Activated T-cell treated with anti-CD3 and anti-CD28 coated beads, Interleukin-2, amount 50 U/mL, for 72 hours (primary cell): ENCODE measurements at places on chromosomes 2 and 18. TPM values are rescaled to one million over a fixed set of nuclear protein-coding genes. Genes with fewer than 3 reads are reported as not detected.

The UNC50 gene
- 40.6 TPM for total RNA-seq

- no peak overlapping the region for H3K4me3 ChIP-seq
- DNase-seq, result no peak
- H3K27ac ChIP-seq, result no peak overlapping the region
- H3K27me3 ChIP-seq, result no peaks in the 10 kb centered on the region
- H3K4me1 ChIP-seq, result no peaks in the 10 kb centered on the region
Observed at GRCh38 chr18:60099709-60100108, 199.9 kb downstream of the PMAIP1 start.

- H3K27ac ChIP-seq, result no peak overlapping the region
- no peak overlapping the region for H3K4me3 ChIP-seq
- H3K36me3 ChIP-seq, result no peaks in the 10 kb centered on the region
- H3K27me3 ChIP-seq, result no peaks in the 10 kb centered on the region
Observed at GRCh38 chr18:23833714-23834113, 144.5 kb downstream of the LAMA3 start.

- DNase-seq, result no peak
- no peak overlapping the region for H3K4me3 ChIP-seq
- no peaks in the 10 kb centered on the region for H3K36me3 ChIP-seq
- H3K27ac ChIP-seq, result no peak overlapping the region
- H3K4me1 ChIP-seq, result no peaks in the 10 kb centered on the region
Observed at GRCh38 chr2:133490411-133490980, 77.8 kb downstream of the NCKAP5 start.

- H3K27ac ChIP-seq, result no peak overlapping the region
- H3K27me3 ChIP-seq, result no peaks in the 10 kb centered on the region
- no peak overlapping the region for H3K4me3 ChIP-seq
- DNase-seq, result no peak
Observed at GRCh38 chr2:228848638-228849037, 422.4 kb downstream of the PID1 start.

The GPAT2 gene
- 11.1 TPM for total RNA-seq

DNA sequence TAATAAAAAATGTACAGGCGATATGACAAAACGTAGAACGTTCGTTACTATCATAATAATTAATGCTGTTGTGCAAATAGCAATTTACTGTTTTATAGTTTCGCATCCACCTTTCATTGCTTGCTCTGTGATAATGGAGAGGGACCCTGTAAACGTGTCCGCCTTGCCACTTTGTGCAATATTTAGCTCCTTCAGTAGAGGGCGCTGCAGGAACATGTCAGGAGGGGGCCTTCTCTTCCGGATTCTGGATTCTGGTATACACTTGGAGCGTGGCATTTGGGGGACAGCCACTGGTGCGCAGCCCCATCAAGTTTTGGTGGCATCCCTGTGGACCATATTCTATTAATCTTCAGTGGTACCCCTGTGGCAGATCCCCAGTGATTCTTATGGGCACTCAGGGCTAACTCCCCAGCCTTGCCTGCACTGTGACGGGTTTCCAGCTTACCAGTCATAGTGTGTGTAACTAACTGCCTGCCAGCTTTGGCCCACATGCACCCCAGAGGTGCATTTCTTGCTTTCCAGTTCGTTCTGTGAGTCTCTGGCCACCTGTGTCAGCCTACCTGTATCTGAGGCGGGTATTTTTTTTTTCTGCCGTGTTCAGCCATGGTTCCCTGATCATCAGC is 140.3 kb downstream of the CYRIA start:
- H3K4me1 ChIP-seq, result no peaks in the 10 kb centered on the region
- no peak overlapping the region for H3K27ac ChIP-seq
- no peaks in the 10 kb centered on the region for H3K36me3 ChIP-seq
- peaks cover 3% of the 10 kb centered on the region for H3K27me3 ChIP-seq
